Kidney capillary endothelial cell (primary cell): ENCODE measurements at places on chromosomes 7 and 10.

DNA sequence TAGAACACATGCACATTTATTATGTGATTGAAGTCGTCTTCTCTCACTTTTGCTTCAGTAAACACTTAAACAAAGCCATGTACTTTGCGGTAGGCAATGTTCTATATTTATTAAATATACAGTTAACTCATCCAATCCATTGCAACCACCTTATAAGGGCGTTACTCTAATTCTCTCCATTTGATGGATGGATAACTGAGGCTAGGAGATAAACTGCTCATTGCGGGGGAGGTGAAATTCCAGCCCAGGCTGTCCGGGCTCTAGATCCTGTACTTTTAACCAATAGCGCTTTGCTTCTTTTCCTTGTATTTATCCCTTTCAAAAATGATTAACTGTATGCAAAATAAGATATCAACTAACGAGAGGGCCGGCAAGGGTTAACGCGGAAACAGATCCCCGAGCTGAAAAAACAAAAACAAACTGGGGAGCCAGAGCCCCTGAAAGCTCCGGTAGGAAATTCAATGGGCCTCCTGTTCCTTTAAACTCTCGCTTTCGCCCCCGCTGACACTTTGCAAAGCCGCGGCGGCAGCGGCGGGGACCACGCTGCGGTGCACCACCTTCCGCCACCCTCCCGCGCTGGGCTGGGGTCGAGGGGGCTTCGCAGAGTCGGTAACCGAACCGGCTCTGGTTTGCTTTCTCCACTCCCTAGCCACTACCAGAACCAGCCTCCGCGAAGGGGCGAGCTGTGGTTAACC lies 1.0 kb upstream of the PLXDC2 start:
- no peak for DNase-seq

GRCh38 chr10:120455606-120456005 lies 1.4 kb upstream of the PLPP4 start:
- no peak for DNase-seq

DNA sequence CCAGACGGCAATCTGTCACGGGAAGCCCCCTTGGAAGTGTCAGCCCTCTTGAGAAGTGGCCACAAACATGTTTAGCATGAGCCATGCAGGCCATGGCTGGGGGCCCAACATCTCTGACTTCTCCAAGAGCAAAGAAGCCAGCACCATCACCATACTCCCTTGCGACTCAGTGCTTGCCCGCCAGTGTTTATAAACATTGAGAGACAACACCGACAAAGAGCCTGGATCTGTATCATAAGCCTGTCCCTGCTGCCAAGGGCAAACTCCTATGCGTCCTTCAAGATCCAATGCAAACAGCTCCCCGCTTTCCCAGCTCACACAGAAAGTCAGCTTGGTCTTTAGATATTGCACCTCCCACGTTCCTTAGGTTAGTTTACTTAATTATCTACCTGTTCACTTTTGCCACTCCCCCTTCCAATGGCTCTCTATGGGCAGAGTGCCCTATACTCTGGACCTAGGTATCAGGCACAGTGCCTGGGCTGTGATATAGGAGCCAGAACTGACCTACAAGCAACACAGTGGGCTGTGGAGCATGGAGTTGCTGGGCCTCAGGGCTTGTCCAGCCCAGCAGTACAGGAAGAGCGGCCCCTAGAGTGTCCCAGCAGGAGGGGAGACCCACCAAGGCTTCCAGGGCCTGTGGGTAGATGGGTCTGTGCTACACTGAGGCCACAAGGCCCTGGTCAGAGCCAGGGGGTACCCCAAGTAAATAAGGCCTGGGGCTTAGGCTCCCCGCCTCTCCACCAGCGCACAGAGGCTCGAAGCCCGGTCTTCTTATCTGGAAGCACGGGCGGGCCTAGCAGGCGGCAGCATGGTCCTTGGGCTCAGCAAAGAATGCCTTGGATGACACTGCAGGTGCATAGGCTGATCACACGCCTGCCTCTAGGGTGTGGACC lies 37.7 kb downstream of the CAMK2B start:
- no peak for DNase-seq

DNA sequence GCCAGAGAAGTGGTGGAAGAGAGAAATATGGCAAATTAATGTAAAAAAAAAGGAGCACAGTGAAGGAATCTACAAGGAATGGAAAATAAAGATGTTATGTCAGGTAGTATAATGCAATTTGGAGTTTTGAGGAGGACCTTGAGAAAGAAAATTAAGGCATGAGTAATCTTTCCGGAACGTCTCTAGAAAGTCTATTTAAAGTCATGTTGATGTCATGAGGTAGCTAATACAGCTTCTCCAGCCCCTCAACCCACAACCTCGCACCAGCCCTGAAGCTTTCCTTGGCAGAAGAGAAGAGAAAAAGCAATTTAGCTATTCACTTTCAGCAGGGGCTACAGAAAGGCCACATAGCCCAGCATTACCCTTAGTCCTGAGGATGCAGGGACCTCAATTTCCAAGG lies 22.5 kb downstream of the TRDMT1 start:
- DNase-seq = no peak

- DNase-seq = no peak
Observed at GRCh38 chr7:80848841-80849240, 70.0 kb downstream of the SEMA3C start.

GRCh38 chr7:139820089-139820488 lies 9.0 kb upstream of the TBXAS1 start:
- DNase-seq = no peak

DNA sequence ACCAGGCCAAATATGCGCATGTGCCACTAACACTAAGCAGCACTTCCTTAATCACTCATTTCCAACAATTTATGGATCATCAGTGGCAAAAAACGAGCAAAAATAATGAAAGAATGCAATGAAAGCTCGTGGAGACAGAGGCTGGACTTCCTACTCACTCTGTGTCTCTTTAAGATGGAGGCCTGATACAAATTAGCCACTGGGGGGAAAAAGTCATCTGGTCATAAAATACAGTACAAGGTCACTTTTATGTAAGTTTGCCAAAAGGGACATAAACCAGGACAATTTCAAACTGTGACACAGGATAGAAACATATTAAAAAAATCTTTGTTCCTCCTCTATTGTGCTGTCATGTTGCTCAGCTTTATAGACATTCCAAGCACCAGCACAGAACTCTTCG lies 101.7 kb downstream of the LMBR1 start:
- DNase-seq = no peak

GRCh38 chr7:3880228-3880987 lies 579.4 kb downstream of the SDK1 start:
- DNase-seq = no peak

DNA sequence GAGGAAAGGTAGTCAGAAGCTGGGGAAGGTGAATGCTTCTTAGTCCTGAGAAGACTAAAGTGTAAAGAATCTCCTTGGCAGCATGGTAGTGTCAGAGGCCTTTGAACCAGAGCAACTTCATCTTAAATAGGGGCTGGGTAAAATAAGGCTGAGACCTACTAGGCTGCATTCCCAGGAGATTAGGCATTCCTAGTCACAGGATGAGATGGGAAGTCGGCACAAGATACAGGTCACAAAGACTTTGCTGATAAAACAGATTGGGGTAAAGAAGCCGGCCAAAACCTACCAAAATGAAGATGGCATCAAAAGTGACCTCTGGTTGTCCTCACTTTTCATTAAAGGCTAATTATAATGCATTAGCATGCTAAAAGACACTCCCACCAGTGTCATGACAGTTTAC lies 351.6 kb downstream of the LRRTM3 start:
- DNase-seq = no peak

DNA sequence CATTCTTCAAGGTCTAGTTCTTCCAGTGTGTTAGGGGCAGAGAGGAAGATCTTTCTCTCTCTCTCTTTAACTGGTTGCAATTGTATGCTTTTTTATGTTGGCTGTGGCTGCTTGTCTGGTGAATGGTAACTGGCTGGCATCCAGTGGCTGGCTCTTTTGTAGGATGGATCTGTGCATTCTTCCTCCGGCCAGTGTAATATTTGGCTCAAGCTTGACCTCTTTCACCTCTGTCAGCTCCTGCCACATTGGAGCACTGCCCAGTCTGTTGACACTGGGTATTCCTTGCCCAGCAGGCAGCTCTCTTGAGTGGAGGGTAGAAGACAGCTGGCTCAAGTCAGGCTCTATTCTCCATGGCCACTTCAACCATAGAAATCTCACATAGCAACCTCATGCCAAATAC lies 528.3 kb downstream of the PHTF2 start:
- DNase-seq = no peak

- no peak for DNase-seq
Observed at GRCh38 chr7:94059746-94060145, 55.6 kb upstream of the BET1 start.

DNA sequence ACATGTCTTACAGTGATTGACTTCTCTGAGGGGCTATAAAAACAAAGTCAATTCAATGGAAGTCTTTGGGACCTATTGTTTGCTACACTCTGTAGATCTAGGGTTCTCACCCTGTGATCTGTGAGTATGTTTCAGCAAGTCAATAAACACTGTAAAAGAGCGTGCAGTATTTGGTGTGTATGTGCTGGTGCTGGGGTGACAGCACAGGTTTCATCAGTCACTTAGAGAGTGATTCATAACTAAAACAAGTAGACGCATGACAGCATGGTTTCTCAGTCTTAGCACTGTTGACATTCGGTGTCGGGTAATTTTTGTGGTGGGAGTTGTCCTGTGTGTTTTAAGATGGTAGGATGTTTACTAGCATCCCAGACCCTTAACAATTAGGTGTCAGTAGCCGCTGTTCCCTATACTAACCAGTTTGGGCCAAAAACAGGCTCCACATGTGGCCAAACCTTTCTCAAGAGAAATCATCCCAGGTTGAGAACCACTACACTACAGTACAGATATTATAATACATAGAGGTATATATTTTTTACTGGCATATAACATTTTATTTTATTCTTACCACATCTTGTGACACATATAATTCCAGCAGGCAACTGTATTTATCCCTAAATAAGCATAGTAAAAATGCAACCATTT lies 411.8 kb downstream of the ARL4A start:
- DNase-seq = no peak

DNA sequence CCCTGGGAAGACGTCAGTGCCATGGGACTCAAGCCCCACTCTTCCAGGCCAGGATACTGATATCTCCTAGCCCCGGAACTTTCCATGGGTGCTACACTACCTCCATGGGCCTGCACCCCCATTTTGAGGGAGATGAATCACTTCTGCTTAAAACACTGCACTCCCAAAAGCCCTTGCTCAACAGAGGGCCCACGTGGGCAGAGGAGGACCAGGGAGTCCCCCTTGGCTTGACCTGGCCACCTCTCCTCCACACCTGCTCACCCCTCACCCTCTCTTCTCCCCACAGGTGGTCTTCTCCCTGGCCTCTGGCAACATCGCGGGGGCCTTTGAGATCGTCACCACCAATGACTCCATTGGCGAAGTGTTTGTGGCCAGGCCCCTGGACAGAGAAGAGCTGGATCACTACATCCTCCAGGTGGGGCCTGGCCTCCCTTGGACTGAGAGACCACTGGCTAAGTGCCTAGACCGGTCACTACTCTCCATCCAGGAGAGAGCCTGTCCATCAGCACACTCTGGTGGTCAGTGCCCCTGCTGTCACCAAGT lies 19.9 kb upstream of the C10orf105 start:
- DNase-seq = no peak

- no peak for DNase-seq
Observed at GRCh38 chr10:24545585-24545984, 178.1 kb downstream of the ARHGAP21 start.

- no peak for DNase-seq
Observed at GRCh38 chr10:102648889-102649796, 4.9 kb downstream of the TRIM8 start.

DNA sequence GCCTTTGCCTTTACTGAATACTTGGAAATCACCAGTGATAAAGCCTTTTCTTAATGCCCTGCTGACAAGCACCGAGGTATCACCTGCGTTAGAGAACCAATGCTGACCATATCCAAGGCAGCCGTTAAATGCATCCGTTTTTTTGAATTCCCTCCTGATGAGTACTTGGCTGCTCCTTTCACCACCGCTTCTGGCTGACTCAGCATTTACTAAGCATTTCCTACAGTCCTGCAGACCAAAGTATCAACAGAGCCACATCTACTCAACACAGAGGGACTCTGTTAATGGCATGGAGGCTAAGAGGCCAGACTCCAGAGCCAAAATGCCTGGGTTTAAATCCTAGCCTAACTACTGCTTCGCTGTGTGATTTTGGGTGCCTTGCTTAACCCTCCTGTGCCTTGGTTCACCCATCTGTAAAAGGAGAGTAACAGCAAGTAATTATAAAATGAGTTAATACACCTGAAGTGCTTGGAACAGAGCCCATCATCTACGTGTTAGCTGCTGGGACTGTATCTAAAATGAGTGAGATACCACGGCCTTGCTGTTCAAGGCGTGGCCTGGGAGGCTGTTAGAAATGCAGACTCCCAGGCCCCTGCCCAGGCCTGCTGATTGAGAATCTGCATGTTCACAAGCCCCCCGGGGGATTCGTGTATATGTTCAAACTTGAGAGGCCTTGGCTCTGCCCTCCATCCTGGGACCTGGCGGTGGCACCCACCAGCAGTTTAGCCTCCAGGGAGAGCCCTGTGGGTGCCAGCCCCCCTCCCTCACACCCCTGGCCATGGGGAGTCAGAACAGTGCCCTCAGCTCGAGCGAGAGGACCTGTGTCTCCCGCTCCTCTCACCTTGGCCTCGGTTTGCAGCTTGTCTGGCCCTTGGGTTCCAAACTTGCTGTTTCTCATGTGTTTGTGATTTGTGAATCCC lies 30.8 kb upstream of the EFCAB10 start:
- no peak for DNase-seq

- DNase-seq = no peak
Observed at GRCh38 chr7:149558149-149558861, 60.7 kb upstream of the ZNF746 start.

DNA sequence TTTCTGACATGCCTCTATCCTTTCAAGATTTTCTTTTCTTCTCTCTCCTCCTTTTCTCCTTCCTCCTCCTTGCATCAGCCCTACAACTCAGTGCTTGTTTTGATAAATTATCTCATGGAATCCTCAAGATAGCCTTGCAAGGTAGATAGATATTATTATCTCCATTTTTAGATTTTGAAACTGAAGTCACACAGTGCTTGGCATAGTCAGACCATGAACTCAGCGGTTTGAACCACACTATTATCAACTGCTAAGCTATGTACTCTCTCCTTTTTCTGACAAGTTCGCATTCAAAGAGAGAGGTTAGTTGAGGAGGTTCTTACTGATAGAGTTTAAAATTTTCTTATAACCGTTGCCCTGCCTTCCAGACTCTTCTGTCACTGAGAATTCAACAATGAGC lies 79.1 kb downstream of the SUGCT start:
- no peak for DNase-seq

DNA sequence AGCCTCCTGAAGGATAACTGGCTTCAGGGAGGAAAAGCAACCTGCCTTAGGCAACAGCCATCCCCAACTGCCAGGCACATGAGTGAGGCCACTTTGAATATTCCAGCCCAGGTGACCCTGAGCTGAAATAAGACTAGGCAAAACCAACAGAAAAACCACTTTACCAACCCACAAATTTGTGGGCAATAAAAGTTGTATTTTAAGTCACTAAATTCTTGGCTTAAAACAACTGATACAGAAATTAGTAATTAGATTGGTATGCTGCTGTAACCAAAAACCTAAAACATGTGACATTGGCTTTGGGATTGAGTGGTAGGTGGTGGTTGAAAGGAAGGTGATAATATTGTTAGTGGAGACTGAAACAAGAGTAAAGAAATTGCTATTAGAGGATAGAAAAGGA lies 39.9 kb downstream of the ABCB4 start:
- no peak for DNase-seq
